ENCODE measurements at places on chromosomes 2 and 18. TPM values are rescaled to one million over a fixed set of nuclear protein-coding genes. Genes with fewer than 3 reads are reported as not detected.

OSR1 gene
- 0.11 TPM for total RNA-seq

EPB41L3 gene
- total RNA-seq, result 3.3 TPM

DNA sequence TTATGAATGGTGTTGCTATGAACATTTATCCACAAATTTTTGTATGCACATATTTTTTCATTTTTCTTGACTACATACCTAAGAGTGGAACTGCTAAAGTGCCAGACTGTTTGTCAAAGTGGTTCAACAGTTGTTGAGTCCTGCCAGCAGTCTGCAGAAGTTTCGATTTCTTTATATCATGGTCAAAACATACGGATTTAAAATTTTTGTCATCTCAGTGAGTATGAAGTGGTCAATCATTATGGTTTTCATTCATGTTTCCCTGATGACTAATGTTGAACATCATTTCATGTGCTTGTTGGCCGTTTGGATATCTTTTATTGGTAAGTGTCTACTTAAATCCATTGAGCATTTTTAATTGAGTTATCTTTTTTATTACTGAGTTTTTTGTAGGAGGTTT, 39.2 kb downstream of the CCDC138 start:
- H3K36me3 ChIP-seq, result no peaks in the 10 kb centered on the region
- H3K4me3 ChIP-seq, result no peak overlapping the region
- H3K27me3 ChIP-seq, result no peaks in the 10 kb centered on the region
- no peaks in the 10 kb centered on the region for H3K4me1 ChIP-seq
- no peak for DNase-seq

ATAD2B gene
- 8.7 TPM for total RNA-seq

DNA sequence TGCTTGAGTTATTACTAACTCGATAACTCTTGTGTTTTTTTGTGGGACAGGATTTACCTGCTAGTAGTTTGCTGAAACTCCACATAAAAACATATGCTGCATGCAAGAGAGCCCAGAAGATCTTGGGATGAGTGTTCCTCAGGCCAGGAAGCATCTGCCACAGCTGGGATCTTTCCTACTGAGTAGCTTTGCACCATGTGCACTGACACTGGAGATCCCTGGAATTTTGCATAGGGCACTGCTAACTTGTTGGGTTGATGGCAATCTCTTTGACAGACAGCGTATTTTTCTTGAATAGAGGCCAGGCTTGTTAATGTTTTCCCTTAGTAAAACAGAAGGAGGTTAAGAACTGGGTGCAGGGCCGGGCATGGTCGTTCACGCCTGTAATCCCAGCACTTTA, 808 bp upstream of the SERPINB11 start:
- no peaks in the 10 kb centered on the region for H3K4me1 ChIP-seq
- no peaks in the 10 kb centered on the region for H3K27me3 ChIP-seq
- H3K27ac ChIP-seq, result no peak overlapping the region

GRCh38 chr2:3422161-3422779, 42.8 kb downstream of the TRAPPC12 start:
- no peaks in the 10 kb centered on the region for H3K27me3 ChIP-seq
- H3K27ac ChIP-seq, result no peak overlapping the region
- DNase-seq, result no peak
- H3K4me1 ChIP-seq, result no peaks in the 10 kb centered on the region

DNA sequence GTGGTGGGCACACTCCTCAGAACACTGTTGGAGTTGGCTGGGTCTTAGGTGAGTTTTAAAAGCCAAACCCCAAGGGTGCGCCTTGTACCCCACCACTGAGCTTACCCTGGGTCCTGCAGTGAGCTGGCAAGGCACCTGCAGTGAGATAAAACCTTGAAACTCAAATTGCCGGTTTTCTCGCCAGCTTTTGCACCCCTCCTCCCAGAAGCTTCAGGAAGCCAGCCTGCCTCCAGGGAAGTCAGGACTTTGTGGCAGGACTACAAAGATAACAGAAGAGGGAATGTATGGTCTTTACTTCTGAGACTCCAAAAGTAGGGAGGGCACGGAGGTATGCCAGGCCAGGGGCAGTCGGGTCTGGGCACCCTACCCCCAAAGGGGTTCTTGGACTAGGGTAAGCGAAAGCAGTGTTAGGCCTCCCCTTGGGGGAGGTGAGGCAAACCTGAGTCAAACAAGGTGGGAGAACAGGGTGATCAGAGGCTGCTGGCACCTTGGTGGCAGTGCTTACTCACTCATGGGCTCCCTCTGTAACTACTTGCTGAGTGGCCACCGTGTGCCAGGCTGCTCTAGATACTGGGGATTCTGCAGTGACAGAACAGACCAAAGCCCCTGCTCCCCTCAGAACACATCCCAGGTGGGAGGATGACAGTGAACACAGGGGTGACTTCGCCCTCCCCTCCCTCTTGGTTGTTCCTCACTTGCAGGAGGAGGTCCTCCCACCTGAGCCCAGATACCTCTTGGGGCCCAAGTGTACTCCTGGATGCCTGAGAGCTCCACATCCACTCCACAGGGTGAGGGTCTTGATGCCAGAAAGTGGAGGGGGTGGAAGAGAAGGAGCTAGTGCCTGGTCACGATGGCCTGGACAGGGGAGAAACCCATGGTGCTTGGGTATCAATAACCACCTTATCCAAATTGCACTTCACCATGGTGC, 69.3 kb upstream of the RGPD5 start:
- no peak for DNase-seq
- no peak overlapping the region for H3K4me3 ChIP-seq
- peaks cover 4% of the 10 kb centered on the region for H3K4me1 ChIP-seq
- H3K36me3 ChIP-seq, result no peaks in the 10 kb centered on the region
- H3K27me3 ChIP-seq, result no peaks in the 10 kb centered on the region

- H3K4me1 ChIP-seq, result no peaks in the 10 kb centered on the region
- no peaks in the 10 kb centered on the region for H3K36me3 ChIP-seq
- H3K27me3 ChIP-seq, result no peaks in the 10 kb centered on the region
- H3K4me3 ChIP-seq, result no peak overlapping the region
- DNase-seq, result no peak
- no peak overlapping the region for H3K27ac ChIP-seq
These were observed 129.4 kb upstream of the RAB12 start for GRCh38 chr18:8479789-8480188.

GRCh38 chr2:180240774-180241173, 233.7 kb upstream of the CWC22 start:
- H3K4me3 ChIP-seq, result no peak overlapping the region
- DNase-seq, result no peak
- H3K36me3 ChIP-seq, result no peaks in the 10 kb centered on the region
- H3K4me1 ChIP-seq, result no peaks in the 10 kb centered on the region
- H3K27me3 ChIP-seq, result no peaks in the 10 kb centered on the region
- no peak overlapping the region for H3K27ac ChIP-seq

TCF4 gene
- 8.1 TPM for total RNA-seq

DNA sequence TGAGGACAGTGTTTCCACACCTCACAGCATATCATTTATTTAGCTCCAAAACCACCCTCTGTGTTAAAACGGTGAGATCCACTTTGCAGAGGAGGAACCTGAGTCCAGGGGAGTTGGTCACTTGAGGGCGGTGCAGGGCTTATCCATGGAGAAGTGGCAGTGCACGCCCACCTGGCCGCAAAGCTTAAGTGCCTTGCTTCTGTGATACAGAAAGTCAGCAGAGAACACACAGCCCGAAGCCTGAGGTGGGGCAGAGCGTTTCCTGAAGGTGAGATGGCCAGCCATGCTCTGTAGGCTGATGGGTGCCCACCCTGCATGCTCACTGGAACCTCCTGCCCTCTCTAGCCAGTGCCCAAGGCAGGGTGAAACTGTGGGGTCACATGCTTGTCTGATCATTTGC, 87.3 kb downstream of the SH3RF3 start:
- H3K4me1 ChIP-seq, result peaks cover 10% of the 10 kb centered on the region
- H3K27ac ChIP-seq, result no peak overlapping the region
- no peak overlapping the region for H3K4me3 ChIP-seq
- no peaks in the 10 kb centered on the region for H3K27me3 ChIP-seq
- no peaks in the 10 kb centered on the region for H3K36me3 ChIP-seq

DNA sequence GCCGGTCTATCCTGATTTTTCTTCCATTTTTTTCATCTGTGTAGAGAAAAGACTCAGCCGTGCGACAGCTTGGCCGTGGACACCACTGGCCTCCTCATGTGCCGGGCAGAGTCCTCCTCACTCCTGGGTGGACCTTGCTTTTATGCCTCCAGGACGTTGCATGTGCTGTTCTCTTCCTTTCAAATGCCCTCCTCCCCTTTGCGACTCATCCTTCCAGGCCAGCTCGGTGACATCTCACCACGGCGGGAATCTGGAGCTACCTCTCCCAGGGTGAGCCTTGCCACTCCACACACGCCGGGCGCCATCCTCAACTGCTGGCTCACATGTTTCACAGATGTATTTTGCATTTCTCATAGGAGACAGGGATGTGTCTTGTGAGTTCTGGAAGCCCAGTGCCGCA, 198.5 kb upstream of the HDAC4 start:
- H3K4me1 ChIP-seq, result no peaks in the 10 kb centered on the region
- H3K4me3 ChIP-seq, result no peak overlapping the region
- H3K36me3 ChIP-seq, result no peaks in the 10 kb centered on the region
- no peak overlapping the region for H3K27ac ChIP-seq

SERPINB13 gene
- not detected for total RNA-seq

ATOH8 gene
- total RNA-seq, result 78.0 TPM

DNA sequence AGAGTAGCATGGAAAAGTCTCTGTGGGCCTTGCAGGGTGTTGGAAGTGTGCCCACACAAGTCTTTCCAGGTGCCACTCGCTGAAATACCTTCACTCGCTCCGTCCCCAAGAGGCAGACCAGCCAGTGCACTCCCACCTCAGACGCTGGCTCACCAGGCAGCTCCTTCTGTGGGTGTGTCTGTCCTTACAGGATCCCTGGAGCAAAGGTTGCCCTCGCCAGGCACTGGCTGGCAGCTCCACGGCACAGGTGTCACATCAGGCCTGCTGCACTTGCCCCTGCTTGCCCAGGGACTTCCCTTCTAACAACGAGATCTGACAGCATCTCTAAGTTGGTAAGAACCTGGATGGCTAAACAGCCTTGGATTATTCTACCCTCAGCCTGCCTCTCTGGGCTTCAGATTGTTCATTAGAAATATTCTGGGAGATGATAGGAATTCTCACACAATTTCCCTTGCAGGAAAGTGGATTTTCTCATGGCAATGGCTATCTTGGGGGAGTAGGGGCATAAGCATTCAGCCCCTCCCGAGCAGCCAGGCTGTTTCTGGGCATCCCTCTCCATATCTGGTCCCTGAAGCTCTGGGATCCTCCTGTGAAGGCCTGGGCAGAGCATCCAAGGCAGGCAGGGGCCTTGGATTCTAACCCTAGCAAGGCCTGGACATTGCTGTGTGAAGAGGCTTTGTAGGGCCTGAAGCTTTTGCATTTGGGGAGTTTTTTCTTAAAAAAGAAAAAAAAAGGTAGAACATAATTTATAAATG, 262.1 kb downstream of the MYCN start:
- no peak overlapping the region for H3K27ac ChIP-seq
- no peak overlapping the region for H3K4me3 ChIP-seq
- DNase-seq, result no peak

DNA sequence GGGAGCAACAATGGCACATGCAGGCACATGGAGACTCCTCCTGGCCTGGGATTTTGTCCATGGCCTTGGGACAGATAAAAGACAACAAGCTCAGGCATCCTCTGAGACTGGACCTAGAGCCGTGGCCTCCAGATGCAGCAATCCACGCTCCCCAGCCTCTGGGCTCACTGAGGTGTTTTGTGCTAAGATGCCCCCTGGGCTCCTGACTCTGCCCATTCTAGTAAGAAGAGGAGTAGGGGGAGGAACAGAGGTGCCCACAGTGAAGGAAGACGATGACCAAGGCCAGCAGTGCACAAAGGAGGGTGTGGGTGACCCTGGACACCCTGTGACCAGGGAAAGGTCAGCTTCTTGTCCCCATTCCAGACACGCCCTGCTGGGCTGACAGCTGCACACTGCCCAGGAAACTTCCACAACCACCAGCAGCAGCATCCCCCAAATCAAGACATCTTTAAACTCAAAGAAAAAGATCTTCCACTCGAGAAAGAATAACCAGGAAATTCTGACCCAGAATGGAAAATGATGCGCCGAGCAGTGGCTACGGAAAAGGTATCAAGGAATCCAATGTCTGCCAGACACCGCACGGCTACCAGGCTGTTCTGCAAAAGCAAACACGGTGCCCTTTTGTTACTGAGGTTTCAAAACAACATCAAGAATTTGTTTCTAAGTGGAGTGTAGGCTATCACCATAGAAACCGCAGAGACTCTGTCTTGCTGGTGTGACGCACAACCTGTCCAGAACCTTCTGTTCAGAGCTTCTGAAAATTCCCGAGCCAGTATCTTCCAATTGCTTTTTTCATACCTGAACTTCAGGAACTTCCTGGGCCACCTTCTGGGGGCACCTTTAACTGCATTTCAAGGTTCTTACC, 65.5 kb downstream of the ZNF516 start:
- no peaks in the 10 kb centered on the region for H3K4me1 ChIP-seq
- DNase-seq, result no peak
- H3K4me3 ChIP-seq, result no peak overlapping the region
- no peak overlapping the region for H3K27ac ChIP-seq
- H3K27me3 ChIP-seq, result no peaks in the 10 kb centered on the region
- H3K36me3 ChIP-seq, result no peaks in the 10 kb centered on the region

GRCh38 chr18:12744103-12744502, 41.3 kb downstream of the PSMG2 start:
- H3K36me3 ChIP-seq, result no peaks in the 10 kb centered on the region
- H3K4me3 ChIP-seq, result no peak overlapping the region
- H3K4me1 ChIP-seq, result no peaks in the 10 kb centered on the region

- H3K4me1 ChIP-seq, result no peaks in the 10 kb centered on the region
- H3K36me3 ChIP-seq, result no peaks in the 10 kb centered on the region
- no peak overlapping the region for H3K27ac ChIP-seq
- no peak for DNase-seq
- no peak overlapping the region for H3K4me3 ChIP-seq
These were observed 262.8 kb downstream of the ZEB2 start for GRCh38 chr2:144256996-144257707.

DNA sequence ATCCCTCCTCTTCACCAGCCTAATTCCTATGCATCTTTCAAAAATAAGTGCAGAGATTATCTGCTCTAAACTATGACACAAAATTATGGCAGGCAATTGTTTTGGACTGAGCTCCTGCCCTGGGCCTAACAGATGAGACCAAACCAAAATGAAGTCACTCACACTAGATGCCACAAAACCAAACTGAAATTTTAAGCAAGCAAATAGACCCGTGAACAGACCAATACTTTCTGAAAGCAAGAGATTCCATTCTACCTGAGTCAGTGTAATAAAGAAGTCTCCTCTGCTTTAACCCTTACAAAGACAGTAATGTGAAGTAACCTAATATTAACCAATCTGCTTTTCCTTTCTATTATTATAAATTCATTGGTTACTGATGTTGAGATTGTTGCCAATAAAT, 84.3 kb downstream of the RIT2 start:
- no peak overlapping the region for H3K4me3 ChIP-seq
- H3K27me3 ChIP-seq, result no peaks in the 10 kb centered on the region
- H3K4me1 ChIP-seq, result no peaks in the 10 kb centered on the region
- no peaks in the 10 kb centered on the region for H3K36me3 ChIP-seq
- no peak for DNase-seq
- no peak overlapping the region for H3K27ac ChIP-seq

DNA sequence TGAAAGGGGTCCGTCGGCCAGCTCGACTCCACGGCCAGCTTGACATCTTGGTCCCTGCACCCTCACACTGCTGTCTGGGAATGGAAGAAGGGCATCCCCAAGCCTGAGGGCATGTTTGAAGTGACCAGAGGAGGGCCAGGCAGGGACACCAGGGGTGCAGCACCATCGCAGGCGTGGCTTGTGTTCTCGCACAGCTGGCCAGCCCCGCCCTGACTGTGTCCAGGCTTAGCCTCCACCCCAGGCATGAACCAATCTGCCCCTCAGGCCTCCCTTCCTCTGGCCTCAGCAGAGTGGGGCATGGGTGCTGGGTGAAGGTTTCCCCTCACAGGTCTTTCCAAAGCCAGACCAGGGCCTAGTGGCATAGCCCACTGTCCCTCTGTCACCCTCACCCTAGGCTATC, 25.0 kb downstream of the EMX1 start:
- H3K36me3 ChIP-seq, result peaks cover 20% of the 10 kb centered on the region
- H3K4me3 ChIP-seq, result no peak overlapping the region
- H3K27me3 ChIP-seq, result no peaks in the 10 kb centered on the region
- H3K27ac ChIP-seq, result no peak overlapping the region
- H3K4me1 ChIP-seq, result no peaks in the 10 kb centered on the region
- DNase-seq, result no peak
